ENCODE measurements at places on chromosomes 2 and 18.

GRCh38 chr18:13231151-13231550, 12.6 kb downstream of the LDLRAD4 start:
- DNase-seq: no peak

DNA sequence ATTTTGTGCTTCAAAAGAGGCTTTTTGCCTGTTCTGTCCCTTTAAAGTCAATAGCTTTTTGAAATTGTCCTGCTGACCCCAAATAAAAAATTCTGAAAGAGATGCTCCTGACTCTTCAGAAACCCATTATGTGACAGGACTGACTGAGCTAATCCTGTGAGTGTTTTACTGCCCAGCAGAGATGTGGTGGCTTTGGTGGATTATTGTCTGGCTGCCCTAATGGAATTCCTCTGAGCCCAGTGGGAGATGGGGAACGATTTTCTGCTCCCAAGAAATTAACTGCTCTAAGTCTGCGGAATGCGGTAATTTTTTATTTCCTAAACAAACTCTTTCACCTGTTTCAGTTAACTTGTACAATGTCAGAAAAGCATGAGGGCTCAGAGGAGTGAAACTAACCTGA, 258.2 kb downstream of the IKZF2 start:
- DNase-seq: no peak

DNA sequence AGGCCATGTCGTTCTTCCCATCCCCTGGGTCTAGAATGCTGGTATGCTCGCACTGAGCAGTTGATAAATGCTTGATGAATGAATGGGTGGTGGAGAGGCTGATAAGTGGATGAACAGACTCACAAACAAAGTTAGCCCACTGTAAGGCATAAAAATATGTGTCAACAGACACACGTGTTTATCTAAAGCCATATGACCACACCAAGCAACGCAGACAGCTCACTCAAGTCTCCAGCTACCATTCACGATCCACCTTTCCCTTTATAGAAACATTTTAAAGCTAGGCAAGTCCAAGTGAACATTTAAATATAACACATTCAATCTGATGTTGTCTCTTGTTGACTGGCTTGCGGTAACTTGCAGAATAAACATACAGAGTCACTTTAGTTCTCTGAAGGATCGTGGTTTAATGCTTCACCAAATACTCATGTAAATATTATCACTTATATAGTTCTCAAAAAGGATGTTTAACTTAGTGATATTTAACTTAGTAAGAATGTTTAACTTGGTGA, 105.5 kb downstream of the NOL10 start:
- DNase-seq: no peak

- DNase-seq: no peak
Observed at GRCh38 chr2:193627187-193627926, 1432.6 kb upstream of the TMEFF2 start.

GRCh38 chr2:126527836-126528490, 128.0 kb upstream of the GYPC start:
- DNase-seq: peak; percentile 69

DNA sequence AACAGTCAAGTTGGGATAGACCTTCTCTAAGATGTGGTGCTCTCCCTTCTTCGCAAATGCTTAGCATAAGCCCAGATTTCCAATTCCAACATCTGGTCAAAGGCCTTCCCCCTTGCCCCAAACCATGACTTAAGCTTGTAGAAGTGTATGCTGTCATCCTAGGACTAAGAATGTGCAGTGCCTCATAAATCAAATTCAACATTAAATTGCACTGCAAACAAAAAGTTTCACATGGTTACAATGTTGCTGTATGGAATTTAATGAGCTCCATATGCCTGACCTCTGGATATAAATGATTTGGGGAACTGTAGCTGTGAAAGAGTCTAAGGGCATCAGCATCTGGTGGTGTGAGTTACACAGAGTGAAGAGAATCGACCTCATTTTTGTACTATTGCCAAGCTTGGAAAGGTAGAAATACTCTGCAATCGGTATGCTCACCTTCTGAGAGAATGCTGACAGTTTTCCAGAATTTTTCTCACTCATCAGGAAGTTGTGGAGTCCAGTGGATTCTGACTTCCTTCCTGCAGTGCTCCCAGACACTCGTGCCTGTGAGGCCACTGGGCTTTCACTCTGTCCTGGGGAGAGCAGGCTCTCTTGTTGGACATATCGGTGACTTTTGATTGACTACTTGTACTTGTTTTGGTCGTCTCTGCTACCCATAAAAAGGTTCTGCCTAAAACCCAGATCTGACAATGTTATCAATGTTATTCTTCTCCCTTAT, 40.6 kb downstream of the FASTKD2 start:
- no peak for DNase-seq

DNA sequence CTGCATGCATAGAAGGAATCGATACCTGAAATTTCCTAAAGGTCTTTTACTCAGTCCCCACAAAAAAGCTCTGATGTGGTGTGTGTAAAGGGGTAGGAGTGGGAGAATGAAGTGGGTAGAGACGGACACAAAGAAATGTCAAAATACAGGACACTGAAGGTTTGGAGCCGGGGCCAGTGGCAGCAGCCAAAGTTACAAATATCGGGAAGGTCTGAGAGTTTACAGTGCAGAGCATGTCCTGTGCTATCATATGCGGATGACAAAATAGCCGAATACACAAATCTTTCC, 89.9 kb upstream of the STON1 start:
- no peak for DNase-seq

Measured in T-helper 1 cell (primary cell).